Activated CD4-positive, alpha-beta memory T cell treated with anti-CD3 and anti-CD28 coated beads for 36 hours (primary cell): ENCODE measurements at places on chromosomes 7 and 10. TPM values are rescaled to one million over a fixed set of nuclear protein-coding genes. Genes with fewer than 3 reads are reported as not detected.

Gene PRKCQ
- total RNA-seq = 45.2 TPM

Gene HHEX
- 0.31 TPM for total RNA-seq

DNA sequence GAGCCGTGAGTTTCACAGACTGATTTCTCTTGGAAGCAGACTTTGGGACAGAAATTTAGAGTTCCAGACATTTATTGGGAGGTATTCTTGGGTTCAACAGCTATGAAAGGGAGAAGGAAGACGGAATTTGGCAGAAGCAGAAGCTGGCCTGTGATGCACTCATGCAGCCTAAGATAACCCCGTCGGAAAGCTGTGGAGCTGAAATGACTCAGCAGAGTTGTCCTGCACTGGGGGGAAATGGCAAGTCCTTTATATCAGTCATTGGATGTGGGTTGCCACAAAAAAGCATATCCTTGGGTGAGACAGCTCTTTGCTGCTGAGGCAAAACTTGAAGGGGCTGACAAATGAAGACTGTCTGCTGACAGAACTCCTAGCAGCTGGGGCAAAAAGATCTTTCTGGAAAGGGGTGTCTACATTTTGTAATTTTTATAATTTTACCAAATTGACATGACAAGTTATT is 11.5 kb upstream of the MICU1 start:
- H3K27me3 ChIP-seq = no peaks in the 10 kb centered on the region
- peak; percentile 67 for DNase-seq
- no peak overlapping the region for H3K27ac ChIP-seq
- H3K4me1 ChIP-seq = peaks cover 5% of the 10 kb centered on the region

GRCh38 chr7:133804127-133804526 is 323.0 kb upstream of the LRGUK start:
- no peak overlapping the region for H3K4me3 ChIP-seq
- no peaks in the 10 kb centered on the region for H3K27me3 ChIP-seq
- DNase-seq = no peak
